ENCODE measurements at places on chromosomes 2 and 18. TPM values are rescaled to one million over a fixed set of nuclear protein-coding genes. Genes with fewer than 3 reads are reported as not detected.

DNA sequence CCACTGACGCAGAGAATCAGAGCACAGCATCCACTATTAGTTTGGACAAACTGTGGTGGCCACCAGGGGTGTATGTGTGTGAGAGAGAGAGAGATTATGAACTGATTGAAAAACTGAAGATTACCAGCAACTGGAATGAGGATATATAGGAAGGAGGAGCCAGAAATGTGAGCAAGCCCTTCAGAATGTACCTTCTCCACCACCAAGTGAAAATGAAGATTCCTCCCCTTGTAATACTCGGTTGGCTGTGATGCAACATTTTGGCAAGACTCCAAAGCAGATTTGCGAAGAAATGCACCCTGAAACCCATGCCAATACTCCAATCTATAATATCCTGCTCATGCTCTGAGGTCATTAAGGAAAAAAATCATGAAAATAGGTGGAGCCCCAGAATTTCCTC is 121.2 kb upstream of the SLC35G4 start:
- no peak for DNase-seq

DNA sequence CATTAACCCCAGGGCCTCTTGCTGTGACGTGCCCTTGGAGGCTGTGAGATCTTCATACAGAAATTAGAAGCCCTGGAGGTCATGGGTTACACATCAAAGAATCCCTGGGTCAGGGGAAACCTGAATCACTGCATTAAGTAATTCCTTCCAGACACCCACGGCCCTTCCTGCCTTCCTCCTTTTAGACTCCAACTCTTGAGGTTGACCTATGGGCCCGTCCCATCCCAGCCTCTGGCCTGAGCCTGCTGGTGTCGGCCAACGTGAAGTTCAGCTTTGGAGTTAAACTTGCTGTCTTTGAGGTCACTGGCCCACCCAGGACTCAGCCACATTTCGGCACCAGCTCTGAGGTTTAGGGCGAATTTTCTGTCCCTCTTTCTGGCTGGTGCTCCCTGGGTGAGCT is 198.3 kb downstream of the ACKR3 start:
- no peak for DNase-seq

The DCDC2C gene
- total RNA-seq, result 0.48 TPM

- DNase-seq, result no peak
Measured at GRCh38 chr18:77135339-77136075, 2.9 kb upstream of the MBP start.

- DNase-seq, result no peak
Measured at GRCh38 chr2:21330786-21331391, 207.1 kb downstream of the TDRD15 start.
